HT-29 (cell line): ENCODE measurements at places on chromosomes 11 and 22. TPM values are rescaled to one million over a fixed set of nuclear protein-coding genes. Genes with fewer than 3 reads are reported as not detected.

The BAD gene
- 159 and 160 TPM in 2 replicates for total RNA-seq

The CNGA4 gene
- total RNA-seq = 0.63 TPM in 1 of 2 replicates, not detected in the other

The PDGFD gene
- not detected in 2 replicates for total RNA-seq

- DNase-seq = no peak
These were observed 56.7 kb downstream of the EFCAB6 start for GRCh38 chr22:43755452-43755851.

- no peak for DNase-seq
These were observed 24.7 kb downstream of the ALG9 start for GRCh38 chr11:111846636-111847035.

- DNase-seq = peak; percentile 69
These were observed 416 bp upstream of the GAB2 start for GRCh38 chr11:78417888-78418583.
